Activated T-helper 2 cell treated with anti-CD3 and anti-CD28 coated beads, Interferon-gamma antibody, Interleukin-2, Interleukin-4, amounts not matched to agents 10 μg/mL and 5 μg/mL and 100 μg/mL, durations not matched to agents 14 hours and 24 hours and 36 hours (primary cell): ENCODE measurements at places on chromosomes 5 and 9. TPM values are rescaled to one million over a fixed set of nuclear protein-coding genes. Genes with fewer than 3 reads are reported as not detected.

The PAEP gene
- total RNA-seq: not detected in 2 replicates

The TNFSF15 gene
- 0.25 and 0.28 TPM in 2 replicates for total RNA-seq

The C5orf34 gene
- 6.3 and 8.3 TPM in 2 replicates for total RNA-seq

The TRMO gene
- total RNA-seq: 13.4 and 15.3 TPM in 2 replicates
